GM18507 (cell line): ENCODE measurements at places on chromosomes 6 and 20.
A peak's percentile ranks its signal among the peaks of the same experiment; 100 is the strongest.

GRCh38 chr20:13995841-13996240 is 525 bp downstream of the MACROD2 start:
- no peak for DNase-seq

- DNase-seq: no peak
These were observed 105.8 kb downstream of the JAG1 start for GRCh38 chr20:10568032-10568431.

GRCh38 chr6:90097356-90097755 is 199.3 kb downstream of the BACH2 start:
- no peak for DNase-seq

DNA sequence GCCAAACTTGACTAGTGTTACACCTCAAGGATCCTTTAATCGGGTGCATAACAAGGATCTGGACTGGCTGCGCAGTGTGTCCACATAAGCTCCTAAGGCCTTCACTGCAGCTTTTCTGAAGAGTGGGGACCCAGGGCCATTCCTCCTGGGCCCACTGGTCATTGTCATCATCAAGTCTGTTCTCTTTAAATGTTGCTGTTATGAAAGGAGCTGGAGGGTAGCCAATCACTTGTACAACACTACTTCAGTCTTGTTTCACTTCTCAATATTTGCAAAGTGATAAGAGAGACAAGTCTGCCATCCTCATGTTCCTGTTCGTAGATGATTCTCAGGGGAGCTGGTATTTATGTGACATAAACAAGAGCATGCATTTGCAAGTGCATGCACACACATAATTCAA is 149.8 kb downstream of the SYNDIG1 start:
- no peak for DNase-seq

- peak; percentile 14 for DNase-seq
These were observed 51.6 kb downstream of the LAMA4 start for GRCh38 chr6:112202639-112203341.

GRCh38 chr20:40965671-40966070 is 63.0 kb upstream of the TOP1 start:
- DNase-seq: no peak
